Activated CD4-positive, alpha-beta T cell treated with anti-CD3 and anti-CD28 coated beads, Interleukin-2, amount 50 U/mL, for 1 hour (primary cell): ENCODE measurements at places on chromosomes 2 and 18.
A peak's percentile ranks its signal among the peaks of the same experiment; 100 is the strongest.

DNA sequence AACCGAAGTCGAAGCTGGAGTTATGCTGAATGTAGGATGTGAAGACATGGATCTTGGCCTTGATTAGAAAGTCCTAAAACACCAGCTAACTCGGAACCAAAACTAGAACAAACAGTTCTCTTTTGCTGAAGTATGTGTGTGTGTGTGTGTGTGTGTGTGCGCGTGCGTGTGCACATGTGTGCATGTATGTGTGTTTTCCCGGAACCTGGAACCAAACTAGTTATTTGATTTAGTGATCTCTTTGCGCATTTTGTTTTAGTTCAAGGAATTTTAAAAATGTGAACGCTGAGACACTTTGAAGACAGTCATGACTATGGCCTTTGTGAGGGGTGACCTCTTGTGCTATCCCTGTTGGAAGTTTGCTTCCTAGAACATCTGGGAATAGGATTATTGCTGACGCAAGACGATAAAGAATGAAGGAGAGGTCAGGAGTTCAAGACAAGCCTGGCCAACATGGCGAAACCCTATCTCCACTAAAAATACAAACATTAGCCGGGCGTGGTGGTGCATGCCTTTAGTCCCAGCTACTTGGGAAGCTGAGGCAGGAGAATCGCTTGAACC lies 23.8 kb downstream of the FHL2 start:
- DNase-seq, result no peak

GRCh38 chr2:168171059-168171762 lies 76.2 kb downstream of the STK39 start:
- no peak for DNase-seq

DNA sequence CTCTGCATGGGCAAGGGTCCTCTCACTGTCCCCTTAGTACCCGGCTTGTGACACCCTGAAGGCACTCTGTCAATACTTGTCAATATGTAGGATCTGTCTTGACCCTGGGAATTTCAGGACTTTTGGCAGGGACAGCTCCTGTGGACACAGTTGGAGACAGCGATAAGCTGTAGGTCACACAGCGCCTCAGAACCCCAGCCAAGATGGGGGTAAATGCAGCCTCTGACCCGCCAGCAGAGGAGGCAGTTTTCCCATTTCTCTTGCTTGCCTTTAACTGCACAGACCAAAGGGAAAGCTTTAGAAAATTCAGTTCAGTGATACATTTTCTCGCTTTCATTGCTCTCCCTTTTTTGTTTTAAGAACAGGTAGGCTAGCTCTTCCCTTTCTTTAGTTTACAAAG lies 54.8 kb upstream of the KLHL29 start:
- no peak for DNase-seq

GRCh38 chr2:222592176-222592575 lies 63.7 kb downstream of the FARSB start:
- DNase-seq, result no peak

DNA sequence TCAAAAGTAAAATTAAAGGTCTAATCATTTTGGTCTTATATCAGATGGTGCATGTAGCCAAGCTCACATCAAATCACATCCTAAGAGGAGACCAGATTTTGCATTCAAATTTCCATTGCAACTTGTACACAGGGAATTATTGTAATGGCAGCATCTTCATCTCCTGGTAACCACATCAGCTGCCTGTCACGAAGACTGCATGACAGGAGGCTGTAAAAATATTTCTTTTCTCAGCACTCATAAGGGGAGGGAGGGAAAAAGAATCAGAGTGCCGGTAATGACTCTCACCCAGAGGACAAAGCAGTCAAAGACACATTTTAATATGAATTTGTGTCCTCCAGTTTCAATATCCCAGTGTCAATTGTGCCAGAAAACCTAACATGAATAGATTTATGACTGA lies 216.7 kb downstream of the TMEM163 start:
- DNase-seq, result no peak

- peak; percentile 60 for DNase-seq
Observed at GRCh38 chr2:37890893-37891495, 34.1 kb upstream of the RMDN2 start.

- no peak for DNase-seq
Observed at GRCh38 chr2:38239452-38239851, 137.6 kb downstream of the ATL2 start.

DNA sequence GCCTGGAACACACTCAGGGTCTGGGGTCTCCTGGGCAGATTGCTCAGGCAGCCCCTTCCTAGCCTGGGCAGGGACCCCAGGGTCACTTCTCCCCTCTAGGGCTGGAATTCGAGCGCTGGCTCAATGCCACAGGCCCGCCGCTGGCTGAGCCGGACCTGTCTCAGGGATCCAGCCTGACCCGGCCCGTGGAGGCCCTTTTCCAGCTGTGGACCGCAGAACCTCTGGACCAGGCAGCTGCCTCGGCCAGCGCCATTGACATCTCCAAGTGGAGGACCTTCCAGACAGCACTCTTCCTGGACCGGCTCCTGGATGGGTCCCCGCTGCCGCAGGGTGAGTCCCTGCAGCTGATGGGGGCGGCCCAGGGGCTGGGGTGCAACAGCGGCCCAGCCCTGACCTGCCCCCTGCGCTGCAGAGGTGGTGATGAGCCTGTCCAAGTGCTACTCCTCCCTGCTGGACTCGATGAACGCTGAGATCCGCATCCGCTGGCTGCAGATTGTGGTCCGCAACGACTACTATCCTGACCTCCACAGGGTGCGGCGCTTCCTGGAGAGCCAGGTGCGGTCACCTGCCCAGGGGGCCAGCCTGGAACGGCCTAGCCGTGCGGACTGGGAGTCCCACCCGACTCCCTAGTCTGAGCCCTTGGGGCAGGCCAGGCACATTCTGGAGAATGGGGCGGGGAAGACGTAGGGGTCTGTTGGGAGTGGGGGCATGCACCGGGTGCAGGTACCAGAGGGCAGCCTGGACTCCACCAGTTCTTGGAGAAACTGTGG lies 8.3 kb downstream of the RNPEPL1 start:
- no peak for DNase-seq

GRCh38 chr18:70377317-70377799 lies 88.5 kb downstream of the SOCS6 start:
- DNase-seq, result no peak

- DNase-seq, result peak; percentile 6
Observed at GRCh38 chr2:70523996-70524965, 29.3 kb downstream of the TGFA start.

DNA sequence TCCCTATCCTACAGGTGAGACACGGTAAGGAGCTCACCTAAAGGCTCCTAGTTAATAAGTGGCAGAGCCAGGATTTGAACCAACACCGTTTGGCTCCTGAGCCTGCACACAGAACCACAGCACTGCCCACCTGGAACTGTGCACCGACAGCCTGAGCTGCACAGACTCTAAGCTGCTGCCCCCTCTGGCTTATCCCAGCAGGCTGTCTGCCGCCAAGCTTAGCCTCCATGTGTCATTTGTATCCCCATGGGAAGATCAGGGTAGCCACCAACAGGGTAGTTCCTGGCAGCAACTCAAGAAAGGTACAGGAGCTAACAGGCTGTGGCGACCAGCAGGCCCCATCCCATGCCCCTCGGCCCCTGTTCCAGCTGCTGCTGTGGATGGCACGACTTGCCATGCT lies 135.7 kb downstream of the LRRC30 start:
- no peak for DNase-seq

GRCh38 chr18:35059280-35059927 lies 18.2 kb downstream of the MAPRE2 start:
- no peak for DNase-seq

DNA sequence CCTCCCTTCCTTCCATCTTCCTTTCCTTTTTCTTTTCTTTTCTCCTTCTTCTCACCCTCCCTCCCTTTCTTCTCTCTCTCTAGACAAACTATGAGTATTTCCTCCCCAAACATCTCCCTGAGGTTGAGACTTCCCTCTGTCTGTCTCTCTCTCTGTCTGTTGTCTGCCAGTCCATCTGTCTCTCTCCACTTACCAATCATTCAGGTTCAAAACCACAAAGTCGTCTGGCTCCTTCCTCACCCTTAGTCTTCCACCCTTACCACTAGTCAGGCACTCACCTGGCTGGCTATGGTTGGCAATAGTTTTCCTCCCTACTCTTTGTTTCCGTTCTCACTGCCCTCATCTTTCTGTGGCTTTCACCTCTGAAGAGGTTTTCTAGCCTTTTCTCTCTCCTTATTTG lies 12.9 kb downstream of the CCL20 start:
- no peak for DNase-seq

DNA sequence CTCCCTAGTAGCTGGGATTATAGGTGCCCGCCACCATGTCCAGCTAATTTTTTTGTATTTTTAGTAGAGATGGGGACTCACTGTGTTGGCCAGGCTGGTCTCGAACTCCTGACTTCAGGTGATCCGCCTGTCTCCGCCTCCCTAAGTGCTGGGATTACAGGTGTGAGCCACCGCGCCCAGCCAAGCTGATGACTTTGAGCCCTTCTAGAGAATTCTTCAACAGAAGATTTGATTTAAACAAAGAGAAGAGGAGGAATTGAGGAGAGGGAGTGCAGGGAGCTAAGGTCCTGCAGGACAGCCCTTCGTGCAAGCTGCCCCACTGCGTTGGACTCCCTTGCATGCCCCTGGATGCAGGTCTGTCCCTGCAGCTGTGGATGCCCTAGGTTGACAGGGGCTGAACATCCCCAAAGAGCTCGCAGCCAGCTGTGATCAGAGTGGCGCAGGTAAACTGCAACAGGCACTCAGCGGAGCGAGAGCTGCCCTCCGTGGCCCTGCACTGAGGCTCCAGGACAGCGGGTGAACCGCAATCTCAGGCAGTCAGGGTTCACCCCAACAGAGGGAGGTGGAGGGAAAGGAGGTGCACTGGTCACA lies 13.7 kb downstream of the ADRA2B start:
- DNase-seq, result no peak

GRCh38 chr2:26571316-26571715 lies 69.8 kb downstream of the CIB4 start:
- DNase-seq, result no peak

- DNase-seq, result no peak
Observed at GRCh38 chr2:46568212-46569009, 89.0 kb downstream of the TMEM247 start.

GRCh38 chr18:63177919-63178821 lies 141.4 kb downstream of the BCL2 start:
- no peak for DNase-seq
